Inflammatory macrophage (primary cell): ENCODE measurements at places on chromosomes 1 and 21.

DNA sequence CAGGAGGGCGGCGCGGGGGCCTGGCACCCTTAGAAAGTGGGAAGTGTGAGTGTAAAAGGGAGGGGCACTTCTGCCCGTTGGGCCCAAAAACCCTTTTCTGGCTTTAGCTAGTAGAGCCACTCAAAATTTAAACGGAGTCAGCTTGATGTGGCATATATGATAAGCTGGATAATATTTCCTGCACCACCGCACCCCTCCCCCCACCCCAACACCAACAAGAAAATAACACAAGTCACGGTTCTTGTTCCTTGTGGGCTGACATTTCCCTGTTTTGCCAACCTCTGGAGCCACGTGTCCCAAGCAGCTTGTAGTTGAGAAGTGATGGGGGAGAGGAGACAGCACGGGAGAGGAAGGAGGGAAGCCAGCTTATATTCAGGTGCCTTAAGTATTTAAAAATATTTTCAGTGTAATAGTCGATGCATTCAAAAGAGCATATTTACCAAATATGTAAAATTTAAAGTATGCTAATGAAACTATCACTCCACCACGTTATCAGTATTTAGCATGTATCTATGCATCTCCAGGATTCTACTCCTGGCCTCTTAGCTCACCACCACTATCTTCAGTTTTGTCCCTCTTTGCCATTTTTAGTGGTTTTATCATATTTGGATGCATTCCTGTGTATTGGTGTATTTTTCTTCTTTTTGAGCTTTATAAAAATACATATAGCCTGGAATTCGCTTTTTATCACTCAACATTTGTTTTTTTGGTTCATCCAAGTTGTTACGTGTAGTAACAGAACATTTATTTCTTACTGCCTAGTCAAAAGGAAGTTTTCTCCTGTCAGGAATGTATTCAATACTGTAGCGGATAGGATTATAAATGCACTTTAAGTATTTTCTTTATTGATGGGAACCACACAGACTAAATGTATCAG lies 773 bp upstream of the DDX59 start:
- peak; percentile 81 for DNase-seq

DNA sequence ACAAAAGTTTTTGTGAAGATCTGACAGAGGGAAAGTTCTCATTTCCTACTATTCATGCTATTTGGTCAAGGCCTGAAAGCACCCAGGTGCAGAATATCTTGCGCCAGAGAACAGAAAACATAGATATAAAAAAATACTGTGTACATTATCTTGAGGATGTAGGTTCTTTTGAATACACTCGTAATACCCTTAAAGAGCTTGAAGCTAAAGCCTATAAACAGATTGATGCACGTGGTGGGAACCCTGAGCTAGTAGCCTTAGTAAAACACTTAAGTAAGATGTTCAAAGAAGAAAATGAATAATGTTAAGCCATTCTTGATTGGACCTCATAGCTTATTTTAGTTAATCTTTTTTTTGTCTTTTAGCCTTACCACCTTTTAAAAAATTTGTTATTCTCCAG lies 14.1 kb downstream of the GGPS1 start:
- DNase-seq, result no peak

DNA sequence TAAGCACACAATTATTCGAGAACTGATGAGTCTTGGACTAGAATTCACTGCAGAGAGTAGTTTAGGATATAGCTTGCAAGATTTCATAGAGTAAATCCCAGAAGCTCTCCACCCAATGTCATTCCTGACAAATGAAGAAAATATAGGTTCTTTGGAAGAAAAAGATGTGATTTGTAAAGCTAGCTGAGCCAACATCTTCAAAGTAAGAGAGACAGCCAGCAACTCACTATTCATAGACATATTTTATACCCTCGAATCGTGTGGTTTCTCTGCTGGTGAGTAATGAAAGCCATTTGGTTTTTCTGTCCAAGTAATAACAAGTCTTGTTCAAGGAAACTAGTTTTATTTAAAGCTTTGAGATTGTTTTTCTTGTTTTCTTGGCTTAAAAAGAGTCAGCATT lies 165.7 kb upstream of the SYT6 start:
- no peak for DNase-seq

DNA sequence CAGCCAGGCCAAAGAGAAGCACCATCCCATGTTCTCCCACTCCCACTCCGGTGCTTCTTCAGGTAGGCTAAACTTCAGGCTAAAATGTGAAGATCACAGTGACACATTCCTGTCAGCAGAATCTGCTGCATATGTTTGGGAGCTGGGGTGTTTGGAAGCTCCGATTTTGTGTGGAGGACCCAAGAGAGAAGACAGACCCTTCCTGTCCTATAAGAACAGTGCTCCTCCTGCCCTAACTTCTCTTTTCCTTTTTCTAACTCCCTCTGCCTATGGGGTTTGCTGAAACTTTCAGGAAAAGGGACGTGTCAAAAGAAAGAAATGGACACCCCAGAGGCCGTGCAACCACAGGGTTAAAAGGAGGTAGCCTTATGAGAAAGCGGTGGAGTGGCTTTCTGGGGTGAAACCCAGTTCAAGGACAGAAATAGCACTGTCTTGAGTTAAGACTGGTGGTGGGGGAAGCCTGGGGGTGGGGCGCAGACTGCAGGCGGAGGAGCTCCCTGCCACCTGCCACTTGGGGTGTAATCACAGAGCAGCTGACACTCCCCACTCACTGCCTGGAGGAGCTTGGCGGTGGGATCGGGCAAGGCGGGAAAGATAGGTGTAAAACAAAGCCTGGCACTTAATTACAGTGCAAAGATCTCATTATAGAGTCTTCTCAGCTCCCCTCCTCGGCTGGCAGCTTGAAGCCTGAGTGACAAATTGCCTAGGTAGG lies 645 bp upstream of the TLR5 start:
- DNase-seq, result peak; percentile 54

GRCh38 chr1:7218210-7218832 lies 433.1 kb downstream of the CAMTA1 start:
- peak; percentile 36 for DNase-seq

GRCh38 chr1:41936107-41936506 lies 17.4 kb upstream of the HIVEP3 start:
- DNase-seq, result no peak

DNA sequence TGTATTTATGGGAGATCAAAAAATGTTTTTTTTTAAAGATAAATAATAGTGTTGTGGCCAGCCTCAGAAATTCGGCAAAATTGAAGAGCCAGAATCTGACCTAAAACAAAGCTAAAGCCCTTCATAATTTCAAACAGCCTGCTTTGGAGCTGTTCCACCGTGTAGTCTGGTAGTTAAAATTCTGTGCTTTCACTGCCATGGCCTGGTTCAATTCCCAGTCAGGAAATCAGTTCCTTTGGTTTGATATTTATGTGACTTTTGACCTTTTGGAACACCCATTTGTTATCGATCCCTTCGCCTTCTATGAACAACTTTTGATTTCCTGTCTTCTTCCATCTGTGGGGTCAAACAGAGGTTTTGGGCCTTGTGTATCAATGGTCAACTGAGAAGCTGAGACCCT lies 179.8 kb downstream of the HFM1 start:
- DNase-seq, result no peak

GRCh38 chr1:237864338-237865244 lies 26.1 kb downstream of the ZP4 start:
- DNase-seq, result peak; percentile 72

- no peak for DNase-seq
Measured at GRCh38 chr1:36784147-36784859, 250.0 kb downstream of the GRIK3 start.

DNA sequence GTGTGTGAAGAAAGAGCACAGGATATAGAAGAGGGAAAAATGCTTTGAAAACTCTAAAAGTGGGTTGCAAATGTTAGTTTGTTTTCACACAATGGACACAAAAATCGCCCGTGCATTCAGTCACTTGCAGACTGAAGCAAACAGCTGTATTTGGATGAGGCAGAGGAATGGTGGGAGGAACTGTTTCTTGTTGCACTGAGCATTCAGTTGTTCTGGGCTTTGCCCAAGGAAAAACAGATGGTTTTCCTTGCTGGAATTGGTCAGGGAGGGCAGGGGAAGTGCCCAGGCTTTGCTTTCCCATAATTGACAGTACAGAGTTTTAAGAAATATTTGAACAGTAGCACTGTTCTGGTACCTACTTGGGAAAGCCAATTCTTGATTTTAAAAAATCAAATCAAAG lies 19.5 kb upstream of the WARS2 start:
- DNase-seq, result no peak

DNA sequence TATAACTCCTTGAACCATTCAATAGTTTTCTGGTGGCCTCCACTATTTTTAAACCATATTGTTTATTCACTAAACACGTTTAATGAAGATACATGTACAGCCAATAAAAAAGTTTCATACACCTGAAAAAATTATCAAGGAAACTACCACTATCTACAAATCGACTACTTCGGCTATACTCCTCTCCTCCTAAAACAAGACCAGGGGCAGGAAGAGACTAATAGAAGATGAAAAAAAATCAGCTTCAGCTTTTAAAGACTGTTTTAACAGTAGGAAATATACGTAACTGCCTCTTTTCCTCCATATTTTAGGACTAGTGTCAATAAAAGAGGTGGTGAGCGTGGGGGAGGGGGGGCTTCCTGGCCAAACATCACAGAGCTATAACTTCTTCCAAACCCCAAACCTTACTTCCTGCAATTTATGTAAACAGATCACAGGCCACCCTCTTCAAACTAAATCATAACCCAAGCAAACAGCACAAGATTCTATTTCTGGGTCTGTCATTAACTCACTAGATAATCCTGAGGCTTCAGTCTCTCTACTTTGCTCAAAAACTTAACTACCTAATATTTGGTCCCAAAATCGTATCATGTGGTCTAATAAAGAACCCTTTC lies 15.1 kb downstream of the FOXJ3 start:
- no peak for DNase-seq

DNA sequence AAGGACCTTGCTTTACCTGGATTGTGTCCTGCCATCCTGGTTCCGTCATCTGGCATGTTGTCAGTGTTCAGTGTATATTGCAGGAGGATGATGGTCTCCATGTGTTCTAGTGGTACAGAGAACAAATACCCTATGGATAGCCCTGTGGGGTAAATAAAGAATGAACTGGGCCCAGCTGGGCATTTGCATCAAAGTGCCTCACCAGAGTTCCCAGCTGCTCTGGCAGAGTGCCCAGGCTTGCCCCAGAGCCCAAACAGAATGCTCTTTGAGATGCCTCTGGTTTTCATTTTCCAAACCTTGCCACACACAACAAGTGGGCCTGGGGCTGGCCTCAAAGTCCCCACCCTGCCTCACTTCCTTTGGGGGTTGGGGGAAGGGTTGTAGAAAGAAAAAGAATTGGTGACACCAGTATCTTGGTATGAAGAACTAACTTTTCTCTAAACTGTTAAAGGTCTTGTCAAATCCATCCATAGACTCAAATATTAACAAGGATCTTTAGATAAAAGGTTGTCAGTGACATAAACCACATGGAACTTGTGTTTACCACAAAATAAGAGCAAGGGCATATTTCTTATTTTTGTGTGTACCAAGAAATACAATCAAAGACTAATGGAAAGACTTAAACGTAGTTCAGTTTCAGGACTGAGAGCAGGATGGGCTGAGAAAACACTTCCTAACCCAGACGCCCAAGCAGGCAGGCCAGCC lies 82.2 kb downstream of the LMO4 start:
- DNase-seq, result no peak

DNA sequence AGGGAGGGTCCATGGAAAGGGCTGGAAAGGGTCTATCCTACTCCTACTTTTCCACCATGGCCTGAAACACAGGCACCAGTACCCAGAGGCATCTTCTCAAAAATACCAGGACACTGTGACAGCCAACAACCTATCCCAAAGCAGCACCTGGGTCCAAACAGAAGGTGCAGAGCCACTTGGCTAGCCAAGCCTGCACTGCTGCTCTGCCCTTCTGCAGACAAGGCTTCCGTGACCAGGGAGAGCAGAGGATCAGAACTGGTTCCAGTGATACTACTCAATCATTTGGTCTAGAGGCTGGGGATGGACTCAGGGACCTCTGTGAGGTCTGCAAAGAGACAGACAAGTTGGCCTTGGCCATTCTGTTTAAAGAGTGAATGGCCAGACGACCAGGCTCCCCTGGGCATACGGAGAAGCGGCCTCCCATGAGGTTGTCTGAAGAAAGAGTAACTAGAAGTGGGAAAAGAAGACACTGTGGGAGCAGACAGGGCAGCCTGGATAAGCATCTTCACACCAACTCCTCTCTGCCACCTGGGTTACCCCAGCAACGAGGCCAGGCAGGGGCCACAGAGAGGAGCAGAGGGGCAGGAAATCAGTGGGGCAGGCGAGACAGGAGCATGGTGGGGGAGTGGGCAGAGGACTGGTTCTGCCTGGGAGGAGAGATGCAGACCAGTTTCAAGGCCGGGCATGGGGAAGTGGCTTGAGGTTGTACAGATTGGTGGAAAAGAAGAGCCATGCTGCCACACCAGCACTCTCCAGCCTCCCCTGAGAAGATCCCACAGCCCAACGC lies 5.7 kb downstream of the KCNN3 start:
- no peak for DNase-seq

DNA sequence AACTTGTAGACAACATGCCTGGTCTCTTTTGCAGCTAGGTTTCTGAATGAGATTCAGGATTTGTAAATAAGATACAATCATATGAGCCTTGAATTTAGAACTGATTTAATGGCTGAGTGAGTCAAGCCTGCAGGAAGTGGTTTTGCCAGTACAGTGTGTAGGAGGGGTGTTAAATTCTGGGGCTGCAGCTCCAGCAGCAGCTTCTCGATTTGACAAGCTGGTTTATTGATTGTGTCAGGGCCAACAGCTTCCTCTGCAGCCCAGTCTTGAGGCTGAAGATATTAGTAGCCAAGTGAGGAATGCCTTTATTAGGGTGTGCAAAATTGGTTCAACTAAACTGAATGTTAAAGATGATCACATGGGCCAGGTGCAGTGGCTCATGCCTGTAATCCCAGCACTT lies 11.5 kb upstream of the PLA2G5 start:
- DNase-seq, result peak; percentile 90

GRCh38 chr1:185054365-185055060 lies 9.2 kb downstream of the RNF2 start:
- DNase-seq, result no peak

GRCh38 chr21:42575111-42575510 lies 61.5 kb downstream of the SLC37A1 start:
- DNase-seq, result no peak

GRCh38 chr1:153962088-153963029 lies 978 bp downstream of the SLC39A1 start:
- DNase-seq, result peak; percentile 82

GRCh38 chr1:54564312-54565112 lies 16.5 kb downstream of the ACOT11 start:
- peak; percentile 65 for DNase-seq

DNA sequence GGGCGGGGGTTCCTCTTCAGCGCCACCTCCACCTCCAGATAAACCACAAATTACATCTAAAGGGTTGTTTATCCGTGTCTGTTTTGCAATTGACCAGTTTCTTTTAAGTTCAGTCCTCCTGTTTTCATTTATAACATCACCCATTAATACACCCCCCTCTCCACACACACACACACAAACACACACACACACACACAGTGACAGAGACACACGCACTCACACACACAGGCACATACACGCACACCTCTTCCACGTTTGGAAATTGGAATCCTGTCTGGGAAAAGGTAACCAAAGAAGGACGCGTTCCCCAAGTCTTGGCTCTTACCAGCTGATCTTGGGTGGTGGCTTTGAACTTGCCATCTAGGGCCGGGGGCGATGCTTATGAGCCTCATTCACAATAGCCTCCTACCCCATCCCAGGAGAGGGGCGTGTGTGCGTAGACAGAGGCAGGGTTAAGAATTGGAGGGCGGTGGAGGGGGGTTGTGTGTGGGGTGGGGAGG lies 442 bp upstream of the CSMD2 start:
- no peak for DNase-seq
